ENCODE measurements at places on chromosomes 6 and 20.

DNA sequence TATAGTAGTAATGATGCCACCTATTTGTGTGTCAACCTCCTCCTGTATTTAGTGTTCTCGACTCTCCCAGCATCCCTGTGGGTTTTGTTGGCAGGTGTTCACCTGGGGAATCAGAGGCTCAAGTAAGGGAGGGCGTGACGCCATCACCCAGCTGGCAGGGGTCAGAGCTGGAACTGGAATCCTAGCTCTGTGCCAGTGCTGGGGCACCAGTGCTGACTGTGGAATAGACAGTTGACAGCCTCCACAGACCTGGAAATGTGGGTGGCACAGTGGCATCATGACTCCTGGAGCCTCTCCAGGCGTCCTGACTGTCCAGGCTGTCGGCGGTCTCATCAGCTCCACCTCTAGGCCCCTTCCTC is 102.8 kb downstream of the SYCP2 start:
- no peak for DNase-seq

GRCh38 chr6:5673019-5673790 is 333.5 kb downstream of the NRN1 start:
- no peak for DNase-seq

- no peak for DNase-seq
Measured at GRCh38 chr6:42923666-42924065, 5.6 kb upstream of the CNPY3 start.

- DNase-seq = no peak
Measured at GRCh38 chr6:17865243-17865642, 122.2 kb downstream of the KIF13A start.

GRCh38 chr20:63004607-63005364 is 2.0 kb downstream of the BHLHE23 start:
- no peak for DNase-seq

GRCh38 chr6:15426395-15426794 is 180.5 kb downstream of the JARID2 start:
- DNase-seq = no peak

- no peak for DNase-seq
Measured at GRCh38 chr6:67886840-67887292, 748.2 kb upstream of the ADGRB3 start.

DNA sequence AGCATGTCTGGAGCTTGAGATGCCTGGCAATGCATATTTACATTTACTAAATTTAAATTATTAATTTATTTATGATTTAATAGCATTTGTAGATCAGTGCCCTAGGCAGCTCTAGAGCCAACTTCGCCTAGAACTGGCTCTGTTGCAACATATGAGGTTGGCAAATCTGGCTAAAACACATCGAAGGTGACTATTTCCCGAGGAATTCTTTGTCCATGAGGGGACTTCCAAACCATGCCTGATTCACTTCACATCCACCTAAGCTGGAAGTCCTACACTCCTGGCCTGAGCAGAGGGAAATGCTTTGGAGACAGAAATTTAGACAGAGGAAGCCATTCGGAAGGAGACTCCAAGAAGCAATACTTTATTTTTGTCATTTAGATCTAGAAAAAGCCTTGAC is 211.0 kb upstream of the ARG1 start:
- DNase-seq = no peak

- no peak for DNase-seq
Measured at GRCh38 chr20:39092733-39093410, 130.7 kb downstream of the DHX35 start.

DNA sequence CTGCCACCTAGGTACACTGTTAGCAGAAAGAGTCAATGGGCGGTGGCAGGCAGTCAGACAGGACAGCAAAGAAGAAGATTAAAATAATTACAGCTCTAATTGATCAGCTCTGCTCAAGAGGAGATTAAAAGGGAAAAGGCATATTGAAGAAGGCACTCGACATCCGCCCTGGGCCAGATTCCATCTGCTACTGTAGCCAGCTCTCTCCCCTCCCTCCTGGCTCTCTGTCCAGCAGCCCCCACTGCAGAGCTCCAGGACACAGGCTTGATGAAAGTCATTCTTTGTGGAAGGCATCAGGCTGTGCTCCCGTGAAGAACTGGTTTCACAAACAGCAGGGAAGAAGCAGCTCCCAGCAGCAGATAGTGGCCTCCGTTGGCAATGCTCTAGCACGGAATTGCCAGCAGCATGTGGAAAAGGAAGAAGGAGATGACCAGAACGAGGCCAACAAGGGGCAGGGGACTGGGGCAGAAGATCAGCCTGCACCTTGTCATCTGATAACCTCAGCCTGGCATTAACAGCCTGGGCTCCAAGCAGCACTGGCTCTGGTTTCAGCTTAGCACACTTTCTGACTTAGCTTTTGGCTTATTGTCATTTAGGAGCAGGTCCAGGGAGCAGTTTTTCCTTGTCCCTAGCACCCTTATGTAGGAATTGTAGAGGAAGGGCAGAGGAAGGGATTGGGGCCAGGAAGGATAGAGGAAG is 465.9 kb downstream of the KIF16B start:
- DNase-seq = no peak

- no peak for DNase-seq
Measured at GRCh38 chr6:1665214-1665613, 55.5 kb downstream of the FOXC1 start.

DNA sequence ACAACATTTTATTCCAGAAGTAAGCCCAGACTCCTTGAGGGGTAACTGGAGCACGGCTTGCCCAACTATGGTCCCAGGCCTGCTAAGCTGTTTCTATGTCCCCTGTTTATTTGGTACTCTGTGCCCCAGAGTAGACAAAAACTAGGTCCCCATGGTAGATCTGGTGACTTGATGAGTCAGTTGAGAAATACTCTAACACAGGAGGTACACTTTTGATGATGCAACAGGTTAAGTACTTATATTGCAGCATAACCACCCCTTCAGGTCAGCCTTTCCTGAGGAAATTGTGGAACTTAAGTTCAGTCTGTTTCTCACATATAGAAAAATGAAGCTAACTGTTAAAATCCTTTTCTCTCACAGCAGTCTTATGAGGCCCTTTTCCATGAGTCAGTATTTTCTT is 19.6 kb downstream of the TTPAL start:
- no peak for DNase-seq

DNA sequence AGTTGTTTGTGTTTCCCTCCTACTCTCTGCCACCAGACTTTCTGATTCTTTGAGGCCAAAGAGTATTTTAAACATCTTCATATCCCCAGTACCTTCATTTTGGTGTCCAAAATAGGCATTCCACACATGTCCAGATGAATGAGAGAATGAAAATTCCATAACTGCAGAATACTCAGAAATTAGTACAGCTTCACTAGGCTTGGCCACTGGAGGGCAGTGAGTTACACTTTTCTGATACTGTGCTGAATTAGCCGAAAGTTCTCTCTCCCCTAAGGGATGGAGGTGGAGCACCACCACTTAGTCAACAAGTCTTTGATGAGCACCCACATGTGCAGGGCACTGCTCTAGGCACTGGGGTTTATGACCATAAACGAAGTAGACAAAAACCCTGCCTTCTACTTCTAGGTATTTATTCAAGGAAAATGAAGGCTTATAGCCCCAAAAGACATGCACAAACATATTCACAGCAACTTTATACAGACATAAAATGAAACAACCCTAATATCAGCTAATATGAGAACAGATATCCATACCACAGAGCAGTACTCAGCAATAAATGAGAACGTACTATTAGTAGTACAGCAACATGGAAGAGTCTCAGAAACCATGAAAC is 46.1 kb upstream of the TMEM217 start:
- DNase-seq = no peak

DNA sequence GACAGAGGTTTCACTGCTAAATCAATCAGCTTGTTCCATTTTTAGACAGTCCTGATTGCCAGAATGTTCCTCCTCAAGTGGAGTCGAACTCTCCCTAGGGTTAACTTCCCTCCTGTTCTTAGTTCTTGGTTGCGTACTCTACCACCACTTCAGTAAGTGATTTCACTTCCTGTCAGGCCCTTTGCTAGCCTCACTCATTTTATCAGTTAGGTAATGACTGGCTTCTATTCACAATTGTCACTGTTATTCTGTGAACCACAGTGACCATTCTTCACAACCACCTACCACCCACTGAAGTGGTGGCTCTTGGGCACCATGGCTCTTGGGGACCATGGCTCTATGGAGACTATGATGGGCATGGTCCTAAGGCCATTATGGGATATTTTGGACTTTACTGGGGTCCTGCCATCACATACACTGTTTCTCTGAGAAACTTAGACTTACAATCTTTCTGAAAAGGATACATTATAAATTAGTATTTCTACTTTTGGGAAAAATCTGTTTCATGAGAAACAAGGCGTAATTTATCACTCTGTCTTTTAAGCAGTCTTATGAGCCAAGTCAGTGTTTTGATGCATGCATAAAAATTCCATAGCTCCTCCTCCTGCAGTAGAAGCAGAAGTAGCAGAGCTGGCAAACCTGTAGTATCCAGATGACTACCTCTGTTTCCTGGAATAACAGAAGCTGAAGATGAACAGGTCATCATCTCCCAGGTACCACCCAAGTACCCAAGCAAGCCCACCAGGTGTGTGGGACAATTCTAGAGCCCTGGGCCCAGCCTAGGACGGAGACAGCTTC is 66.3 kb downstream of the ATXN1 start:
- no peak for DNase-seq

DNA sequence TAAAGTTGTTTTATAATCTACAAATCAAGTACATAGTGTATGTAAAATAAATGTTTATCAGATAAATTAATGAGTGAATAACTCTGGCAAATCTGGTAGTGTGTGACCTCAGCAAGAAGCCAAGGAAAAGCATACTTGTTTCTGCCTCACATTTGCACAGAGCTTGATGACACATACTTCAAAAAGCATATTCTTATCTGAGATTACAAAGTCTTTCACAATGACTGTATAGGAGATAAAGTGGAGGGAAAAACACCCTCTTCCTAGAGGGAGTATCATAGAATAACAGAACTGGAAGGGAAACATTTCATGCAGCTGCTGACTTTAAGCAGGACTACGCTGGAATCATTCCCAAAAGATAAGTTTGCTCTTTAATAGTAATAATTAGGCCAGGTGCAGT is 28.1 kb upstream of the AKAP7 start:
- no peak for DNase-seq

GRCh38 chr20:56722042-56722441 is 92.9 kb downstream of the TFAP2C start:
- peak; percentile 40 for DNase-seq

DNA sequence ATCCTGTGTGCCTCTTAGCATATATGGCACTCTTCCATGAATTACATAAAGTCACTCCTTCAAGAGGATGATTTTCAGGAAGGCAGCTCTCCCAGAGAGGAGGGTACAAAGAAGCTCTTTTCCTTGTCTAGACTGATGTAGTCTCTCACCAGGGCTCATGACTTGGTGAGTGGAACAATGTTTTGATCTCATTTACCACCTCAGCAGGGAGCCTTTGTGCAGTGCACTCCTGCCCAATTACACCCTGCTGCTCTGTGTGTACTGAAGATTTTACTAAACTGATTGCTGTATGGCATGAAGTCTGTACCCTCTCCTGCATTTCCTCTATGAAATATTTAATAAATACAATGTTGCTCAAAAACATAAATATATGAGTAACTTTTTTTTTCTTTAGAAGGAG is 598.3 kb upstream of the HS3ST5 start:
- no peak for DNase-seq

- peak; percentile 88 for DNase-seq
Measured at GRCh38 chr6:113858480-113859348, 1.6 kb downstream of the MARCKS start.

DNA sequence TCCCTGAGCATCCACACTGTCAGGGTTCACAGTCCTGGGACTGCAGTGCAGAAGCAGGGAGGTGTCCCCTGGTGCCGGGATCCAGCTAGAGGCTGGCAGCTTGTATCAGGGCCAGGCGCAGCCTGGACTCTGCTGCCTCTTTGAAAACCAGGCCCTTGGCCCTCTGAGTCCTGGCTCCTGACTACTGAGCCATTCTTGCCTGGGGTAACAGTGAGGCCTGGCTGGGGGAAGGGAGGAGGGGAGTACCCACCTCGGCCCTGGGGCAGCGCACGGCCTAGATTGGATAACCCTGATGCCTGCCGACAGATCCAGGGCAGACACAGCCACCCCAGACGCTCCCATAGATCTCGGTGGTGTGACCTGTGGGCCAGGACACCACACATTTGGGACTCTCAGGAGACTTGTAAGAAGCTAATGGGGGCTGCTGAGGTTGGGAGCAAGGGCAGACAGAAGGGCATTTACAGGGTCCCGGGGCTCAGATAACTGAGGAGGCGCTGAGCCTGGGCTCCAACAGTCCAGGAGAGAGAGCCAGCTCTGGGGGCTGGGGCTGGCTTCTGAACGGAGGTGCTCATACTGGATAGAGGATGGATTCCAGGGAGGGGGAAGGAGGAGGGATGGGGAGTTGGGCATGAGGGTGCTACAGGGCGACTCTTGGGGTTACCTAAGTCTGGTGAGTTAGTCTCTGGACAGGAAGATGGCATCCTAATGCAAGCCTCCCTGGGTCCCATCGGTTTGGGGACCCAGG is 30.5 kb downstream of the SPDEF start:
- DNase-seq = no peak

DNA sequence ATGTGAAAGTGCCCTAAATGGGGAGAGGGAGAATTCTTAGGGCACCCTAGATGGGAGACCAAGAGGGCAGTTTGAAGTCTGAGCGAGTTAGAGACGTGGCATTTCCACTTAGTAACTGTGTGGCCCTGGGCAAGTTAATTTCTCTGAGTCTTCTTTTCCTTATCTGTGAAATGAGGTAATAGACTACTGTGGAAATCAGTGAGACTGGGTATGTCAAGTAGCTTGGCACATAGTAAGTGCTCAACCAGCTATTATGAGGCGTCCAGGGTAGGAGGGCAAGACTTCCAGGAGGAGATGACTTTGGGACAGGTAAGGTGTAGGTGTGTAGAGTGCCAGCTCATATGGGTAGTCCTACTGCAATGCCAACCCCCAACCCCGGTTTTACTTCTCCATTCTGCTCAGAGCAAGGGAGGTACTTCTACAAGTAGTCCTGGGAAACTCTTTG is 770 bp downstream of the KIF3B start:
- no peak for DNase-seq

- no peak for DNase-seq
Measured at GRCh38 chr6:23228439-23229024, 659.2 kb downstream of the HDGFL1 start.

- DNase-seq = peak; percentile 15
Measured at GRCh38 chr20:62820208-62820961, 3.5 kb downstream of the COL9A3 start.

GRCh38 chr20:14826543-14827313 is 489.3 kb upstream of the FLRT3 start:
- no peak for DNase-seq

GRCh38 chr6:106250953-106251352 is 74.6 kb downstream of the ATG5 start:
- no peak for DNase-seq

GRCh38 chr6:108368431-108369030 is 73.7 kb downstream of the AFG1L start:
- no peak for DNase-seq

GRCh38 chr6:35177596-35177995 is 36.2 kb upstream of the SCUBE3 start:
- no peak for DNase-seq

- no peak for DNase-seq
Measured at GRCh38 chr6:158050107-158050735, 68.6 kb downstream of the SYNJ2 start.

Measured in substantia nigra (tissue), 51 donors.